ENCODE measurements at places on chromosomes 13 and 19.
A peak's percentile ranks its signal among the peaks of the same experiment; 100 is the strongest.

GRCh38 chr19:45419396-45419795 is 4.3 kb downstream of the ERCC1 start:
- DNase-seq: no peak

DNA sequence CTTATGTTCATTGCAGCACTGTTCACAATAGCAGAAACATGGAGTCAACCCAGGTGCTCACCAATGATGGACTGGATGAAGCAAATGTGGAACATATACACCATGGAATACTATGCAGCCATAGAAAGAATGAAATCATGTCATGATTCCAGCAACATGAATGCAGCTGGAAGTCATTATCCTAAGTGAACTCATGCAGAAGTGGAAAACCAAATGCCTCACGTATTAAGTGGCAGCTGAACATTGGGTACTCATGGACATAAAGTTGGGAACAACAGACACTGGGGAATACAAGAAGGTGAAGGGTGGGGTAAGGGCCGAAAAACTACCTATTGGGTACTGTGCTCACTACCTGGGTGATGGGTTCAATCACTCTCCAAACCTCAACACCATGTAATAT is 915.9 kb downstream of the UQCRFS1 start:
- DNase-seq: no peak

GRCh38 chr19:33365691-33366090 is 7.8 kb upstream of the CEBPG start:
- DNase-seq: no peak

- no peak for DNase-seq
These were observed 245.3 kb downstream of the IRS2 start for GRCh38 chr13:109541081-109541480.

GRCh38 chr13:27112006-27112405 is 59.6 kb downstream of the USP12 start:
- DNase-seq: no peak

DNA sequence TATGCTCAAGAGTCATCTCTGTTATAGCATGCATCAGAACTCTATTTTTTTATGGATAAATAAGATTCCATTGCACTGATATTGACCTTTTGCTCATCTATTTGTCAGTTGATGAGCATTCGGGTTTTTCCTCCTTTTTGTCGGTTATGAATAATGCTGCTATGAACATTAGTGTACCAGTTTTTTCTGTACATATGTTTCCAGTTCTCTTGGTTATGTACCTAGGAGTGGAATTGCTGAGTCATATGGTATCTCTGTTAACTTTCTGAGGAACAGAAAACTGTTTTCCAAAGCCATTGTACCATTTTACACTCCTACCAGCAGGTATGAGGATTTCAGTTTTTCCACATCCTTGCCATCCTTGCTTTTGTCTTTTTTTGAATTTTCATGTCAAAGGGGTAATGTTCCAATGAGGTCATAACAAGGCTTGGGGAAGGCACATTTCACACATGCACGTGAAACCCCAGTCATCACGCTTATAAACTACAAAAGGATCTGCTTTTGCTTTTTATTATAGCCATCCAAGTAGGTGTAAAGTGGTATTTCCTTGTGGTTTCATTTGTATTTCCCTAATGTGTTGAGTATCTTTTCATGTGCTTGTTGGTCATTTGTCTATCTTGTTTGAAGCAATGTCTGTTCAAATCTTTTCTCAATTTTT is 14.6 kb downstream of the KBTBD7 start:
- no peak for DNase-seq

DNA sequence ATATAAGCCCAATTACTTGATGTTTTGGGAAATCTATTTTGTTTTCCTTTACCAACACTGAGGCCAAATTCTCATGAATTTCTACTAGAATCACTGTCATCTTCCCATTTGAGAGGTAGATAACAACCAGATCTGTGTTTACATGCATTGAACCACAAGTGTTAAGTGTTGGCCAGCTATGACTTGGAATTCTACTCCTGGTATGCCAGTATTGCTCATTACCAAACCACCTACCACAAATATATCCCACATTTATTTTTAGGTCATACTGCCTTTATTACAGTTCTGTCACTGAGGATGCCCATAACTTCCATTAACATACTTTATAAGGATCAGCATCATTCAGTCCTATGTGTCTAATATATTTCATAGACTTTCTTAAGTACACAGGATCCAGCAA is 328.9 kb downstream of the DIAPH3 start:
- DNase-seq: no peak

DNA sequence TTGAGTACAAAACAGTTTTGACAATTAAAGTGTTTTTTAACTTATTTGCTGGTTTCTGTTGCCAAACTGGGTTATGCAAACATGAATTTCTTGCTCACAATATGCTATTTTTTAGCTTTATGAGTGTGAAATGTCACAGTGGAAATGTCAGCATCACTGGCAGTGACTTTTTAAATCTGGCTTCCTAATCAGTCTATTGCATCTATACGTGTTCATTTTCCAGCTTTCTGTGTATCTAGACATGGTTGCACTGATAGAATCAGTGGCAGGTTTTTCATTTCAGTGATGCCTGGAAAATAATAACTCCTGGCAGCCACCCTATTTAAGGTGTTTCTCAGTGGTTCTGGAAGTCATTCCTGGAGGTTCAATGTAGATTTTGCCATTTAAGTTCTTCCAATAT is 146.7 kb downstream of the SLITRK6 start:
- DNase-seq: no peak

DNA sequence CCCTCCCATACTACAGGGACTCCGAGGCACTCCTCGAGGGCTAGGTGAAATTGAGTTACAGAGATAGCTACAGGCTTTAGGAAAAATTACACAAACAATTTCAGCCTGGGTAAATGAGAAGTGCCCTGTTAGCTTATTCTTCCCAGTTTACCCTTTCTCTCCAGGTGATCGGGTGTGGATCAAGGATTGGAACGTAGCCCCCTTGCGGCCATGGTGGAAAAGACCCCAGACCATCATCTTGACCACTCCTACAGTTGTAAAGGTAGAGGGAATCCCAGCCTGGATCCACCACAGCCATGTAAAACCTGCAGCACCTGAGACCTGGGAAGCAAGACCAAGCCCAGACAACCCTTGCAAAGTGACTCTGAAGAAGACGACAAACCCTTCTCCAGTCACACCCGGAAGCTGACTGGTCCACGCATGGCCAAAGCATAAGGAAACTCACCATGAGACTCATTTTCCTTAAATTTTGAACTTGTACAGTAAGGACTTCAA is 600.6 kb downstream of the UQCRFS1 start:
- DNase-seq: no peak

GRCh38 chr13:19053561-19053960 is 128.1 kb downstream of the TUBA3C start:
- DNase-seq: no peak

- no peak for DNase-seq
These were observed 24.8 kb upstream of the SLC1A5 start for GRCh38 chr19:46812977-46813838.

GRCh38 chr19:494171-495080 is 1.9 kb upstream of the MADCAM1 start:
- no peak for DNase-seq

DNA sequence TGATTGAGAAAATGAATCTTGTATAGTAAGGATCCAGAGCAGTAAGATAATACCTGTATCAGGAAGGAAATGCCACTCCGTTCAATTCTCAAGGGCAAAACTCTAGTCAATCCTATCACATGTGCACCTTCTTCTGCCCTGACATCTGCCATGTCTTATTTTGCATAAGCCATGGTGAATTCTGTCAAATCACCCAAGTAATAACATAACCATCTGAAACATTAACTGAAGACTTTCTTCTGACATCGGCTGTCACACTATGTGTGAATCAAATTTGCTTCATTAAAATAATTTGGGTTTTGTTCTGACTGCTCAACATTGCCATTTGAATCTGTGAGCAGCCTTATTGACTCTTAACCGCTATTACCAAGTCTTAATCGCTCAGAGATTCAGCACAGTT is 91.2 kb downstream of the PCDH9 start:
- no peak for DNase-seq

- DNase-seq: no peak
These were observed 888 bp downstream of the GPR18 start for GRCh38 chr13:99257291-99257690.

GRCh38 chr19:39297931-39298634 is 1.9 kb downstream of the IFNL1 start:
- DNase-seq: no peak

DNA sequence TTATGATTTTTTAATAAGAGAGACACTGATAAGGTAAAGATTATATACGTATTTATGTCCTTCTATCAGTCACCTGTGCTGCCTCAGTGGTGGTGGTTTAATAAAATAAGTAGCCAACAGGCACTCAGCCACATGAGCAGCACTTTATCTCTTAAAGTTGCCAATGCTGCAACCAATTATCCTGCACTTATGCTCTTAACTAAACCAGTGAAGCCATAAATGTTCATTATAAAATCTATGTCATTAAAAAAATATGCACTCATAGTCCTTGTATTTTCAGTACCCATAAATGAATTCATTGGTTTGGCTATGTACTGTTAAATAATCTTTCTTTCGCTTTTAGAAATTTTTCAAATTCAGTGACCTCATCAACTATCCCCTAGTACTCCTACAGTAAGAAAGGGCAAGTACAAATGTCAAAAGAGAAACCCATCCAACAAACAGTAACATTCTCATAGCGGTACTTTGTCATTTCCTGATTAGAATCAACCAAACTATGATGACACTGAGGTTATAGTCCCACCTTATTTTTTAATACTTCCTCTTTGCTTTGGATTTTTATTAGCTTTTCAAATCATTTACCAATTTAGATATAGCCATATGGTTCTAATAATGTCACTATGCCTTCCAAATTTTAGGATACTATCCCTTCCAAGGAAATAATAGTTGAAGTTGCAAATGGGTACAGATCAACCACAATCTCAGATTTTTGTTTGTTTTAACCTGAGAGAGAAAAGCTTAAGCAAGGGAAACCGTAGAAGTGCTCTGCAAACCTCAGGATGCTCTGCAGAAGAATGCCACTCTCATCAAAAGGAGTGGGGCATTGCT is 190.9 kb downstream of the KLF12 start:
- no peak for DNase-seq

DNA sequence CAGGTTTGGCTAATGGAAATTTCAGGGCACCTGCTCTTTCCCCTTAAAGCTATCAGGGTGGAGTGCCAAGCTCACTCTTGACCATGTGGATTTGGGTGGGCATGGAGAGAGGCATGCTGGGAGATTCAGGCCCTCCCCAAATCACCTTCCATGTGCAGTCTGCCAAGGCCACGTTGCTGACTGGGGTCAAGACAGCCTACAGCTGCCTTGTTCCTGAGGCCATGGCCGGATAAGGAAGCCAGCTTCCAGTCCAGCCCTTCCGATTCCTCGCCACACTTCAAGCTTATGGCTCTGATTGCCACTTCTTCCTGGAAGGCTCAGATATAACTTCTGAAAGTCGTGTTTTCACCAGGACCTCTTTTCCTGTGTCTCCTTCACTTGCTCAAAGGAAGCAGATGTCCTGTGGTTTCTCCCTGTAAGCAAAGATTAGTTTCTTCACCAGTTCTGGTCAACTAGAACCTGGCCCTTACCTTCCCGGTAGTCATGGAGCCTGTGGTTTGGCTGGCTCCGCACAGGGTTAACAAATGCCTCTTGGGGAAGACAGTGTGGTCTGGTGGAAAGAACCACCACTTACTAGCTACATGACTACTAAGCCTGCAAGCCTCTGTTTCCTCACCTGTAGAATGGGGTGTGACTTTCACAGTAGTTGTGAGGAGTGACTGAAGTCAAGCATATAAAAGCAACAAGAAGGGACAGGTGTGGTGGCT is 16.1 kb upstream of the TPT1 start:
- DNase-seq: no peak

DNA sequence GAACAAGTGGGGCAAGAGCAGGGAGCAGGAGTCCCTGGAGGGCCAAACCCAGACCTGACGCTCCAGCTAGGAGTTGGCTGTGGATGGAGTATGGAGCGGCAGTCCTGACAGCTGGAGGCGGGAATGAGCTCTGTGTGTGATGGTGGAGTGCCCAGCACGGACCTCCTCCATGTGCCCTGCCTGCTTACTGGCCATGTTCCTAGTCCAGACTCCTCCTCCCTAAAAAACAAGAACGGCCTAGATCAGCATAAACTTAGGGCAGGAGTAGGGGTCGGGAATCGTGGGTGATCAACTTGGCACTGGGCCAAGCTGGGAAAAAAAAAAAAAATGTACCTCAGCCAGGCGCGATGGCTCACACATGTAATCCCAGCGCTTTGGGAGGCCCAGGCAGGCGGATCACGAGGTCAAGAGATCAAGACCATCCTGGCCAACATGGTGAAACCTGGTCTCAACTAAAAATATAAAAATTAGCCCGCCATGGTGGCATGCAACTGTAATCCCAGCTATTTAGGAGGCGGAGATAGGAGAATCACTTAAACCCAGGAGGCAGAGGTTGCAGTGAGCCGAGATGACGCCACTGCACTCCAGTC is 29.5 kb downstream of the LTBP4 start:
- no peak for DNase-seq

DNA sequence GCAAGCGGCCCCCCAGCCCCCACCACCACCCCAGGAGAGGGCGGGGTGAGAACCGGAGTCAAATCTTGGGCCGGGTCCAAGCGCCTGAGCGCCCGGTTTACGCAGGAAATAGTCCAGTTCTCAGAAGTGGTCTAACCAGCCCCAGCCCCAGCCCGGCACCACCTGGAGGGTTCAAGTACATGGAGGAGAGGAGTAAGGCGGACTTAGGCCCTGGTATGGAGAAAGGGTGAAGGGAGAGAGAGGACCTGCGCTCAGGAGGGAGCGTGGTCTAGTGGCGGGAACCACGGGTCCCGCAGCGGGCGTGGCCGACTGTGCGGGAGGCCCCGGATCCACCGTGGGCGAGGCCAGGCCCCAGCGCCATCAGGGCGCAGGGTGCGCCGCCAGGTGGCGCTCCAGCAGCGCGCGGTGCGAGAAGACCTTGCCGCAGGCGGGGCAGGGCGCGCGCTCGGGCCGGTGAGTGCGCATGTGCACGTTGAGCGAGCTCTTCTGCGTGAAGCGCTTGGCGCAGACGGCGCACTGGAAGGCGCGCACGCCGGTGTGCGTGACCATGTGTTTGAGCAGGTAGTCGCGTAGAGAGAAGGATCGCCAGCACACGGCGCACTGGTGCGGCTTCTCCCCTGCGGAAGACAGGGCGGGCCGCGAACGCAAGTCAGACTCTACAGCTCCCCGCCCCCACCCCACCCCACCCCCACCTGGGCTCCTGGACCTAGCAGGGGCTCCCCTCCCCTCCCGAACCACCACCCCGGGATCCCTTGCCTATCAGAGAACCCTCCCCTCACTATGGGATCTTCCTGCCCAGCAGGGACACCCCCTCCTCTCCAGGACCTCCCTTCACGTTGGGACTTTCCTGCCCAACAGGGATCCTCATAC is 2.1 kb upstream of the SLC27A5 start:
- peak; percentile 69 for DNase-seq

- no peak for DNase-seq
These were observed 802 bp upstream of the FREM2 start for GRCh38 chr13:38685974-38686576.

- DNase-seq: no peak
These were observed 92.6 kb downstream of the ZNF486 start for GRCh38 chr19:20259615-20260014.

GRCh38 chr13:44433863-44434765 is 60.5 kb downstream of the SERP2 start:
- no peak for DNase-seq

All from uterus (tissue), 4 donors.